ENCODE measurements at places on chromosomes 11 and 22.

GRCh38 chr11:75981546-75981945 lies 166.5 kb downstream of the UVRAG start:
- DNase-seq: no peak

DNA sequence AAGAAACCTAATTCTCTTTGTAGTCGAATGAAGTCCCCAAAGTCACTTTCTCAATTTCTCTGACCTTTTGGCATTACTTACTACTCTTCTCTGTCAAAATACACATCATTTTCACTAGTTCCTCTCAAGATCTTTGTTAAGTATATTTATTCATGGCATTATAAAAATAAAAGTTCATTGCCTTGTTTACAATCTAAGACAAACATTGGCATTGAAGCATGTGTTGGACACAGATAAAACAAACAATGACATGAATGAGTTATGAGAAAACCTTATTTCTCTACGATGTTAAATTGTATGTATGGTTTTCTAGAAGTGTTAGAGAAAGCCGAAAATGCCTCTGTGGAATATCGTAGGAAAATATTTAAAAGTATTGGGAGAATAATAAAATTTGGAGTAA lies 8.6 kb upstream of the OR51G1 start:
- DNase-seq: no peak

- DNase-seq: no peak
Measured at GRCh38 chr11:70127653-70128434, 49.7 kb downstream of the ANO1 start.

DNA sequence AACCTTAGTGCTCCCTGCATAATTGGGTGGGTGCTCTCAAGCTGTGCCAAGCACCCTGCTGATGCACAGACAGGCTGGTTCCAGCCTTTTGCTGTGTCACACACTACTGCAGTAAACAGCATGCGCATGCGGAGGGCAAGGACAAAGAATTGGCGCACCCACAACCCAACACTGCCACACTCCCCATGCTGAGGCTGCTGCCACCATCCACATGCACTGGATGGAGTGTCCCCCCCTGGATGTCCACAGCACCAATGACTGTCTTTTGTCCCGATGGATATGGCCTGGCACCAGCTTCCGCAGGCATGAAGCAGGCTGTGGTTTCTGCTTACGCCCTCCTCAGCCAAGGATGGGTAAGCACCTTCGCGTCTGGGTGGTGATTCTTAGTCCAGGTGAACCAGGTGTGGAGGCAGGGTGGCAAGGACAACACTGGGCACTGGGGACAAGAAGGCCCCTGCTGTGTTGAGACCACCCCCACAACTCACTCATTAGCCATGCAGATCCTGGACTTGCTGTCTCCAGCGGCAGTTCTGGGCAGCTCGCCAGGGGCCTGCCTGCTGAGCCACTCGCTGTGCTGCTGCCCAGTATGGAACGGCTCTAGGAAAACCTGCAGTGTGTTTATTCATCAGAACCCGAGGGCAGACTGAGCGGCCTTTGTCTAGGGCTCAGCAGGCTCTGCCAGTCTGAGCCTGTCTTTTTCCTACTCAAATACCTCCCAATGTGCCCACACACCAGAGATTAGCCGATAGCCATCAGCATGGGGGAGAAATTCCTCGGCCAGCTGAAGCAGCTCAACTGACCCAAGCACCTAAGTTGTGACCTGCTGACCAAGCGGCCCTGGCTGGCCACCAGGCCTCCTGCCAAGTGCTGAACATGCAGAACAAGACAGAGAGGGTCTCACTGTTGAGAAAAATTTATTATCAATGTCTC lies 8.2 kb upstream of the NAP1L4 start:
- no peak for DNase-seq

GRCh38 chr11:115180272-115180671 lies 323.9 kb downstream of the CADM1 start:
- DNase-seq: no peak

- DNase-seq: no peak
Measured at GRCh38 chr11:63802637-63803414, 10.4 kb upstream of the SPINDOC start.

GRCh38 chr22:41917375-41917902 lies 2.6 kb upstream of the SHISA8 start:
- no peak for DNase-seq

- no peak for DNase-seq
Measured at GRCh38 chr11:78112582-78113275, 26.7 kb downstream of the ALG8 start.

DNA sequence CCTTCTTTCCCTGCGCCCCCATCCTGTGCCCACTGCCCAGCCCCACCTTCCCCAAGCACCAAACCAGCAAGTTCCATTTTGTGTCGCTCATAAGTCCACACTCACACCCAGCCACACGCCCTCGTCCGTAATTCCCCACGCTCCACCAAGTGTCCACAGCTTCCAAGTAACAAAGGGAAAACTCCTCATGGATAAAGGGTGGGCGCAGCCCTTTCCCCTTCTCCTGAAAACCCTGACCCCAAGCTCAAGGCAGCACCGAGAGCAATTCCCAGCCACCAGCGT lies 458 bp downstream of the FXYD6 start:
- DNase-seq: no peak

- no peak for DNase-seq
Measured at GRCh38 chr11:125348141-125348651, 147.9 kb downstream of the FEZ1 start.

GRCh38 chr22:45310331-45310976 lies 720 bp downstream of the FAM118A start:
- DNase-seq: no peak

- no peak for DNase-seq
Measured at GRCh38 chr22:42780070-42780540, 59.4 kb upstream of the A4GALT start.

- DNase-seq: no peak
Measured at GRCh38 chr11:62602141-62603071, 741 bp upstream of the MTA2 start.

DNA sequence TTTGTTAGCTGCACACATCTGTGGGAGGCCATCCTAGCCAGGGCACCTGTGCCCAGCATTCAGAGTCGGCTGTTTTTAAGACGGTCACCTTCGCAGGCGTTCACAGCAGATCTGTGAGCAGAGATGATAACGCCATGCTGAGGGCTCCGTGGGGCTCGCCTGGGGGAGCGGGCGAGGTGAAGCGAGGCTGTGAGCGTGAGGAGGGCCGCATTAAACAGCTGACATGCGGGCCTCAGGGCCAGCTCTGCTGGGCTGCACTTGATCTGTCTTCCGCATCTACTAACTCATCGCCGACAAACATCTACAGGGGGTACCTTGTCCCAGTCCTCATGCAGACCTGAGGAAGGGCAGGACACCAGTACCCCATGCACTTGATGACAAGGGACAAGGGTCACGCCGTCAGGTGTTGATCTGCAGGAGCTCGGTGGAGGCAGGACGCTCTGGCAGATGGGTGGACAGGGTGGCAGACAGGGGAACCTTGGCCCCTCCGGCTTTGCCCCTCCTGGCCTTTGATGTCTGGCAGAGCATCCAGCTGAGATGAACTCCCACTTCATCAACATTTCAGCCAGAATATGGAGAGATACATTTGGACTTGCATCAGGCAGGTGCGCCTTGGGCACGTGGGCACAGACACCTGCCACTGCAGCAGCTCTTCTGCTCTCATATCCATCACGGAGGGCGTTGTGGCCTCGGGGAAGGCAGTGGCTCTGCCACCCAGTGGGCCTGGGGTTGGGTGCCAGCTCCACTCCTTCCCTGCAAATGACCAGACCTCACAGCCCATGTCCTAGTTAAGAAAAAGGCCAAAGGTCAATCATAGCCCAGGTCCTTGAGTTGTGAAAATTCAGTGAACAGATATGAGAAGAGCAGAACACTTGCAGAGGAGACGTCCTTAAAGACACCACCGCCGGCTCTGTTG lies 822.9 kb downstream of the BRD1 start:
- no peak for DNase-seq

DNA sequence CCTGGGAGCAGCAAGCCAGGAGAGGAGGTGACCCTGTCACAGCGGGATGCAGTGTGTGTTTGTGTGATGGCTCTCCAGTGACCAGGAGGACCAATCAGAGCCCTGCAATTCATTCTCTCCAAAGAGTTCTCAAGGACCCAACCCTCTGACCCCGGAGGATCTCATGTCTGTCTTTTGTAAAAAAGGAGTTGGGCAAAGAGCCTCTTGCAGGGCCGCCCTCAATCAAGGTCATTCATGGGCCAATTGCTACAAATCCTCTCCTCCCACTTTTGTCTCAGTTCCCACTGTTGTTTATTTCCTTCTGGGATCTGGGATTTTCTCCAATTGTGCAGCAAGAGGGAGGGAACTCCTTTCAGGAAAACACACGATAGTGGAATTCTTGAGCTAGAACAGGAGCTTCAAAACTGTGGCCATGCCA lies 4.0 kb downstream of the TECTA start:
- no peak for DNase-seq

DNA sequence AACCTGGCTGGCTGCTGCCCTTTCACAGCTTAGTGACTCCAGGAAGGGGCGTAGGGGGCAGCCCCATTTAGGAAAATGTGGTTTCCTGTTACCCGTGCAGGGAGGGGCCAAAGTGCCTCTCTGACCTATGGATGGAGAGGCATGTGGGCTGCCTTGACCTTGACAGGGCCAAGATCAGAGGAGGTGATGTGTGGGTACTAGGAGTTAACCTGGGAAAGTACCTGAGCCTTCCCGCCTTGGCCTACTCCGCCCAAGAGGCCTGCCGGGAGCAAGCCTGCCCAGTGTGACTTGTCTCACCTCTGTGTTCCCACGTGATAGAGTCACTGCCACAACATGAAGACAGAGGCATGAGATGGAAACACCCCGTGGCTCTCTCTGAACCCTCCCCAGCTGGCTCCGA lies 33.4 kb downstream of the GRAMD4 start:
- DNase-seq: no peak

DNA sequence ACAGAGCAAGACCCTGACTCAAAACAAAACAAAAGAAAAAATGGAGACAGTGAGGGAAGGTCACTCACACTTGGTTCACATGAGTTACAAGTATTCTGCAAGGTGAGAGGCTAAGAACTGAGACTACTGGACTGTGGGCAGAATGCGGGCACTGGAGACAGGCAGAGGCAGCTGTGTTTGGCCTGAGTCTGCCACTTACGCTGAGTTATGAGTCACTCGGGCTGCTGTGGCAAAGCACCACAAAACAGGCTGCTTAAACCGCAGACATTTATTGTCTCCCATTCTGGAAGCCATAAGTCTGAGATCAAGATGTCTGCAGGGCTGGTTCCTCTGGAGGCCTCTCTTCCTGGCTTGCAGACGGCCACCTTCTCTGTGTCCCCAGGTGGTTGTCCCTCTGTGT lies 122.8 kb downstream of the SHANK2 start:
- no peak for DNase-seq

DNA sequence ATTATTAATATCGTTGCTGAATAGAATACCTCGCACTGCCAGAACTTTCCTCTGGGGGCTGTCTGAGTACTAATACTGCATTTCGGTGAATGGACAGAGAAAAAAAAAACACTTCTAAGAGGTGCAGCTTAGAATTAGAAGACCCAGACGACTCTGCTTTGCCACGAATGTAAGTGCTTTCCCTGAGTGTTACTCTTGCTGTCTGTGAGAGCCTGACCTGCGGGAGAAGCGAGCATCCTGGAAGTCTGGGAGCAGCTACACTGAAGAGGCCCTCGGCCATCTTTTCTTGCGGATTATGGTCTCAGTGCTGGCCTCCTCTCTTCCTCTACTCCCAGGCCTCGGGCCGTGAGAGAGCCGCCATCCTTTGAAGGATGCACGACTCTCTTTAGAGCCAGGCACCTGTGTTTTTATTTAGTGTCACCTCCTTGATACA lies 94.9 kb downstream of the SCN3B start:
- DNase-seq: no peak

DNA sequence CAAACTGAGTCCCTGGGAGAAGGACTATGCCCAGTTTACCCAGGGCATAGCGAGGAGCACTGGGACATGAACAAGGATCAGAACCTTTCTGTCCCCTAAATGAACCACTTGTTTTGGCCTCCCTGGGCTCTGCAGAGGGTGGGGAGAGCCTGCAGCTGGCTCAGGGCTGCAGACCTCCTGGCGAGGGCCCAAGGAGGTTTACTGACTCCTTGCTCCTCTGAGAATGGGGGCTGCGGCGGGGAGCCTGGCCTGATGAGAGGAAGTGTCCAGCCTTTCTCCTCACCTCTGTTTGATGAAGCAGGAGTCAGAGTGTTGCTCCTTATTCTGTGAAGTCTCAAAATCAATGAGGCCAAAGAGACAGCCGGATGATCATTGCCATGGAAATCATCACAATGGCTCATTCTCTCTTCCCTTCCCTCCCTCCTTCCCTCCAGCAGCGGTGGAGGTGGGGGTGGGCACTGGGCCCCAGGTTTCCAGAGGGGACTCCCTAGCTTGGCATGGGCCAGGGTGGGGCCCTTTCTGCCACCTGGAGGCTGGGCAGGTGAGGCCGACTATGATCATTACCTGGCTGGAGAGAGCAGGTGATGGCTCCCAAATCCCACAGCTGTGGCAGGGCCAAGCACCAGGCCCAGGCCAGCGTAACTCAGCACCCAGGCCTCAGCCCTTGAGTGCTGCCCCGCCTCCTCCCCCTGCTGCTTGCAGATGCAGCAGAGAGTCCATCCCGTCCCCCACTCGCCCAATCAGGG lies 169.7 kb downstream of the CEP164 start:
- DNase-seq: no peak

- DNase-seq: no peak
Measured at GRCh38 chr11:61917334-61918109, at the start of gene RAB3IL1. TSS of gene RAB3IL1 (minus strand) at chr11:61917566. CDS start at chr11:61917367, 199 bp downstream.

- no peak for DNase-seq
Measured at GRCh38 chr11:37951996-37952395, 1354.0 kb upstream of the RAG2 start.

- no peak for DNase-seq
Measured at GRCh38 chr11:77596626-77597025, 6.9 kb downstream of the AQP11 start.

- no peak for DNase-seq
Measured at GRCh38 chr11:35144806-35145205, 5.8 kb downstream of the CD44 start.
